CD4-positive, CD25-positive, alpha-beta regulatory T cell (primary cell): ENCODE measurements at places on chromosomes 12 and 14. TPM values are rescaled to one million over a fixed set of nuclear protein-coding genes. Genes with fewer than 3 reads are reported as not detected.

DNA sequence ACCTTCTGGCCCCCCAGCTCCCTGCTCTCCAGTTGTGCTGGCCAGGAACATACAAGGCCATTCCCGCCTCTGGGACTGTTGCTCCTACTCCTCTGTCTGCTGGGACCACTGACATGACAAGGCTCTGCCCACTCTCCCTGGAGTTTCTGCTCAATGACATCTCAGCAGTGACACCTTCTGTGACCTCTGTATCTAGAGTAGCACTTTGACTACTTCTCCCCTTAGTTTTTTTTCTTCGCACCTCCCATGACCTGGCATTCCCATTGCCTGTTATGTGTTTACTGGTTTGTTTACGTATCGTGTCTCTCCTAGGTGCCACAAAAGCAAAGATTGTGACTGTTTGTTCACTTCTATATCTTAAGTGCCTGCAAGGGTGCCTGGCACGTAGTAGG lies 40.1 kb upstream of the TMEM263 start:
- H3K36me3 ChIP-seq: no peaks in the 10 kb centered on the region
- H3K27ac ChIP-seq: no peak overlapping the region
- no peaks in the 10 kb centered on the region for H3K27me3 ChIP-seq

GRCh38 chr12:65662590-65662989 lies 161.7 kb upstream of the HMGA2 start:
- no peak overlapping the region for H3K27ac ChIP-seq
- no peak for DNase-seq
- no peaks in the 10 kb centered on the region for H3K4me1 ChIP-seq
- no peaks in the 10 kb centered on the region for H3K27me3 ChIP-seq

- no peaks in the 10 kb centered on the region for H3K27me3 ChIP-seq
- DNase-seq: no peak
- H3K4me3 ChIP-seq: no peak overlapping the region
- no peaks in the 10 kb centered on the region for H3K4me1 ChIP-seq
Measured at GRCh38 chr12:23648546-23648945, 300.9 kb downstream of the SOX5 start.

DNA sequence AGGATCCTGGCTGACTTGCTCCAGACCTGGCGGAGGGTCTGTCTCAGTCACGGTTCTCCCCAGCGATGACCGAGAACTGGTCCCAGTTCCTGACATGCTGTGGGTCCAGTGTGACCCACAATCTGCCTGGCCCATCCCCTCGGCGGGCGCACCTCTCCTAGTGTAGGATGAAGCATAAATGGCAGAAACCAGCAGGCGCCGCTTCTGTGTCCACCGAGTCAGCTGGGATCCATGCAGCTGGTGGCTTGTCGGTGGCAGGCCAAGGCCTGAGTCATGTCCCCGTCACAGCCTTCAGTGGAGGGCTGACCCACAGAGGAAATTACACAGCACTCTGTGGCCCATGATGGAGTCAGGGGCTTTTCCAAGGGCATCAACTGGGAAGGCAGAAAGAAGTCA lies 38.5 kb downstream of the NFKBIA start:
- H3K4me3 ChIP-seq: no peak overlapping the region
- H3K27me3 ChIP-seq: no peaks in the 10 kb centered on the region
- H3K27ac ChIP-seq: no peak overlapping the region
- peaks cover 9% of the 10 kb centered on the region for H3K4me1 ChIP-seq
- no peak for DNase-seq
- H3K36me3 ChIP-seq: no peaks in the 10 kb centered on the region

DNA sequence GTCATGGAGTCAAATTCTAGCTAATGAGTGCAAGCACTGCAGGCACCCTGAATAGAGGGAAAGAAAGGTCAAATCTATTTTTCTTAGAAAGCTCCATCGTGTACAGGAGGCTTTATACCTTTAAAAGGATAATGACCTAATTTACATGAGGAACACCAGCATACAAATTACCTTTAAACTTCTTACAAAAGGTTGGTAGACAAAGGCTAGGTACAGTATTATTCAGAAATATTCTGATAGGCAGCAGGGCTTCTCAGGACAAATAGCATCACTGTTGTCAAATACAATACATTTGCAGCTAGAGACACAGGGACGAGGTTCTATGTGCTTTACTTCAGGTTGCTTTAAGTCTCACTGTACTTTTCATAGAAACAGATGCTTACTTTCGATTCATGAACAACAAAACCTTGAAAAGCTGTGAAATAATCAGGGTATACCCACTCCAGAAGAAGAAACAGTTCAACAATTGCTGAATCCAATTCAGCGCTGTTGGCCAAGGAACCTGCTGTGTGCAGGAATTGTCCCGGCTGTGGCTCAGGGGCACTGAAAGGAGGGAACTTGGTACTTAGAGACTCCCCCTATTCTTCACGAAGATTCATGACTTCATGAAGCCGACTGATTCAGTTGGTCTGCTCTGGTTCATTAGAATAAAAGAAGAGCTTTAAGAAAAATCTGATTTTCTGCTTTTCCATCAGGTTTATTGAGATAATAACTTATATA lies 252.9 kb downstream of the PRKD1 start:
- no peak for DNase-seq
- no peaks in the 10 kb centered on the region for H3K36me3 ChIP-seq
- no peaks in the 10 kb centered on the region for H3K4me1 ChIP-seq
- no peaks in the 10 kb centered on the region for H3K27me3 ChIP-seq
- H3K4me3 ChIP-seq: no peak overlapping the region
- no peak overlapping the region for H3K27ac ChIP-seq

DNA sequence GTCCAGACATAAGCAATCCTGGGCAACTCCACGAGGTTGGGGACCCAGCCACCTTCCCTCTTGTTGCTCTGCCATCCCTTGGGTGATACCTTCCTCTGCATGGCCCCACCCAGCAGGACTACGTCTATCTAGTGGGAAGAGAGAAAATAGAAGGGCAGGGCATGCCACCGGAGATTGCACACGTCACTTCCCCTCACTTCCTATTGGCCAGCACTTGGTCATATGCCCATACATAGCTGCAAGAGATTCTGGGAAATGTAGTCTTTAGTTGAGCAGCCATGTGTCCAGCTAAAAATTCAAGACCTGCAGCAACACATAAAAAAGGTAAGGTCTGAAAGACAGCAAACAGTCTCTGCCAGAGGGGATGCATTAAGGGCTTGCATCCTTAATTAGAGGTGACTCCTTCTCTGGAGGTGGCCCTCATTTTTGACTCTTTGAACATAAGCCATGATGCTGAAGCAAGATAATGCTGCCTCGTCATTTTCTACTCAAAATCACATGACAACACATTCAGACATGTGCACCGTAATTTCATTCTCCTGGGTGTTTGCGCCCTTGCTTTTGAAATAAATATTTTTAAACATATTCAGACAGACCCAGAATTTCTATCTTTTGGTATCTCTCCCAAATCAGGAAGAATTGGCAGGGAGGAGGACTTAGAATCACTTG lies 91.8 kb upstream of the PWP1 start:
- H3K27ac ChIP-seq: no peak overlapping the region
- no peaks in the 10 kb centered on the region for H3K4me1 ChIP-seq
- H3K36me3 ChIP-seq: no peaks in the 10 kb centered on the region
- no peaks in the 10 kb centered on the region for H3K27me3 ChIP-seq
- no peak for DNase-seq

- H3K27me3 ChIP-seq: no peaks in the 10 kb centered on the region
- H3K36me3 ChIP-seq: peaks cover 66% of the 10 kb centered on the region
- H3K27ac ChIP-seq: peak overlapping the region; percentile 59
- no peak for DNase-seq
- no peak overlapping the region for H3K4me3 ChIP-seq
- H3K4me1 ChIP-seq: peaks cover 41% of the 10 kb centered on the region
Measured at GRCh38 chr14:95467232-95467631, 49.2 kb downstream of the SYNE3 start.

GRCh38 chr14:76350671-76351070 lies 25.3 kb upstream of the ESRRB start:
- peaks cover 4% of the 10 kb centered on the region for H3K27me3 ChIP-seq
- H3K36me3 ChIP-seq: no peaks in the 10 kb centered on the region
- no peak overlapping the region for H3K4me3 ChIP-seq
- no peak for DNase-seq

- H3K4me1 ChIP-seq: no peaks in the 10 kb centered on the region
Measured at GRCh38 chr14:97361958-97362357, 564.8 kb downstream of the VRK1 start.

DNA sequence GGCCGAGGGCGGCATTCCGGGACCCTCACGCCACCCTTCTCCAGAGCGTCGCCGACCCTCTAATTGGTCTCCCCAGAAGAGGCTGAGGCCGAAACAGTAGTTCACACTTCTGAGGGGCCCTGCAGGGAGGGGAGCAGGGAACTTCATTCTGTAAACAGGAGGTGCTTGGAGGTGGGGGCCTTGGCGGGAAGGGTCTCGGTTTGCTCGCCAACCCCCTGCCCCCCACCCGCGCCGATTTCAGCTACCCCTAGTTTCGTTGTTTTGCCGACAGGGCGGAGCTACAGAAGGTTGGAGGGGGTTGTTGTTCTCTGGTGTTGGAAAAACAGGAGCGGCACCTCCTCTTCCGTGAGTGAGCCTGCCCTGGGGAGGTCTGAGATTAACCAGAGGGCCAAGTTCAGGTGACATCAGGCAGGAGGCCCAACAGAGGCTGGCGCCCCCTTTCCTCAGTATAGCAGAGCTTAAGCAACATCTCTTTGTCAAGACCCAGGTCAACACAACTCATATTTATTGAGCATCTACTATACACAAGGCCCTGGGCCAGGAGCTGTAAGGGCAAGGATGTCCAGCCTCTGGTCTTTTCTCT lies 682 bp downstream of the ERBB3 start:
- H3K27me3 ChIP-seq: no peaks in the 10 kb centered on the region
- H3K4me1 ChIP-seq: peaks cover 21% of the 10 kb centered on the region
- DNase-seq: no peak
- no peak overlapping the region for H3K4me3 ChIP-seq

GRCh38 chr14:52550661-52551060 lies 1.6 kb downstream of the TXNDC16 start:
- H3K36me3 ChIP-seq: no peaks in the 10 kb centered on the region
- peaks cover 7% of the 10 kb centered on the region for H3K27me3 ChIP-seq
- DNase-seq: no peak
- no peak overlapping the region for H3K27ac ChIP-seq

- no peaks in the 10 kb centered on the region for H3K27me3 ChIP-seq
- no peak for DNase-seq
- H3K27ac ChIP-seq: no peak overlapping the region
- H3K4me3 ChIP-seq: no peak overlapping the region
- H3K4me1 ChIP-seq: no peaks in the 10 kb centered on the region
- no peaks in the 10 kb centered on the region for H3K36me3 ChIP-seq
Measured at GRCh38 chr12:120950807-120951206, 27.5 kb upstream of the HNF1A start.

DNA sequence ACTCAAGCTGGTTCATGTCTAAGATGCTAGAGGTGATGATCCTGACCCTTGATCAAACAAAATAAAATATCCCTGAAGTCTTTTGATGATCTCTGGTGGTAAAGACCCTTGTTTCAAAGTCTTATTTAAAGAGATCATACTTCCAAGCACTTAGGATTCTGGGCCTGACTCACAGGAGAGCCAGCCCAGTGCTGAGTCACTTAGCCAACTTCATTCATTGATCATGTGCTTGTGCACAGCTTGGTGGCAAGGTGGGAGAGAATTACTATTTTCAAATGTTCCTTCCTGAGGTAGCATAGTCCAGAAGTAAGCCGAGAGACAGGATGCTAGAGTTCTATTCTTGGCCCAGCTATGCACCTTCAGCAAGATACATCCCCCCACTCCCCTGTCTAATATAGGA lies 40.6 kb downstream of the SCN8A start:
- H3K27ac ChIP-seq: no peak overlapping the region
- DNase-seq: no peak
- no peaks in the 10 kb centered on the region for H3K4me1 ChIP-seq
- H3K36me3 ChIP-seq: no peaks in the 10 kb centered on the region
- H3K27me3 ChIP-seq: peaks cover 10% of the 10 kb centered on the region

- H3K36me3 ChIP-seq: no peaks in the 10 kb centered on the region
- H3K4me1 ChIP-seq: peaks cover 16% of the 10 kb centered on the region
- H3K4me3 ChIP-seq: no peak overlapping the region
Measured at GRCh38 chr14:68624541-68625220, 168.2 kb downstream of the ZFP36L1 start.

GRCh38 chr12:26953447-26953846 lies 15.2 kb downstream of the FGFR1OP2 start:
- no peak for DNase-seq
- peak overlapping the region; percentile 42 for H3K4me3 ChIP-seq
- no peaks in the 10 kb centered on the region for H3K27me3 ChIP-seq
- H3K36me3 ChIP-seq: peaks cover 37% of the 10 kb centered on the region
- no peak overlapping the region for H3K27ac ChIP-seq

DNA sequence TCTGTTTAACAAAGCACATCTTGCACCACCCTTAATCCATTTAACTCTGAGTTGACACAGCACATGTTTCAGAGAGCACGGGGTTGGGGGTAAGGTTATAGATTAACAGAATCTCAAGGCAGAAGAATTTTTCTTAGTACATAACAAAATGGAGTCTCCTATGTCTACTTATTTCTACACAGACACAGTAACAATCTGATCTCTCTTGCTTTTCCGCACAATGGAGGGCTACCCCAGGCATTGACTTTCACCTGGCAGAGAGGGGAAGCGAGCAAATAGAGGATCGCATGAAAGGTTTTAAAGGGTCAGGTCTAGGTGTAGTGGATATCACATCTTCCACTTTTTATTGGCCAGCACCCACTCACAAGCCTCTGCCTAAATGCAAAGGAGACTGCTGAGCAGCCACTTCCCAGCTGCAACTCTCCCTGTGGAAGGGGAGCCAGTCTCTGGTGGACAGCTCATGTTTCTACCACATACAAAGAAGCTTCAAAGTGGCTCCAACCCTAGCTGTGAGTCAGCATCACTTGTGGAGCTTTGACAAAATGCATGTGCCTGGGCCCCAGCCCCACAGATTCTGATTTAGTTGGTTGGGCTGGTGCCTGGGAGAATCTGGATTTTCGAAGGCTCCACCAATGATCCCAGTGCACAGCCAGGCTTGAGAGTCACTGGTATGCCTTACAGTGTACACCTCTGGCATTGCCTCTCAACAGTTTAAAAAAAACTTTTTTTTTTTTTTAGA lies 7.2 kb upstream of the FNTB start:
- no peaks in the 10 kb centered on the region for H3K27me3 ChIP-seq
- no peak for DNase-seq
- no peak overlapping the region for H3K4me3 ChIP-seq
- no peaks in the 10 kb centered on the region for H3K36me3 ChIP-seq
- H3K4me1 ChIP-seq: peaks cover 5% of the 10 kb centered on the region

GRCh38 chr12:129772501-129773493 lies 131.0 kb downstream of the TMEM132D start:
- no peaks in the 10 kb centered on the region for H3K27me3 ChIP-seq
- DNase-seq: no peak
- no peaks in the 10 kb centered on the region for H3K36me3 ChIP-seq
- no peaks in the 10 kb centered on the region for H3K4me1 ChIP-seq
- H3K4me3 ChIP-seq: no peak overlapping the region

DNA sequence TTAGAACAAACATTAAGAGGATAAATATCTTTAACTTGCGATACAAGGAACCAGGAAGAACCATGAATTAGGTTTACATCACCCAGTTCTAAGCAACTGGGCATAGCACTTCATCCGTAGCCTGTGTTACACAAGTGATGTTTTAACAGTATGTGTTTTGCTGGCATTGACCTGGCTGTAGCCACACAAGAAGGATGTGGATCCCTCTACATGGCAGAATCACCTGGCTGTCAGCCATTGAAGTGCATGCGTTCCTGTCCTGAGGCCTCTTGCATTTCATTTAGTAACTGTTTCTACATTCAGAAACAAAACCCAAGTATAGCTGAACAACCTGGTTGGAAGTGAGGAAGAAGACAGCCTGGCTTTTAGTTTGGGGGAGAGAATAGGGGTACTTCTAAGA lies 72.2 kb downstream of the TGFB3 start:
- no peak overlapping the region for H3K27ac ChIP-seq
- no peak for DNase-seq

TCL1A gene
- total RNA-seq: 0.74 TPM

TMTC1 gene
- not detected for total RNA-seq

GNPTAB gene
- total RNA-seq: 53.6 TPM

CD69 gene
- total RNA-seq: 1,130 TPM

ACACB gene
- total RNA-seq: 23.5 TPM
